ENCODE measurements at places on chromosomes 5 and 9. TPM values are rescaled to one million over a fixed set of nuclear protein-coding genes. Genes with fewer than 3 reads are reported as not detected.
A peak's percentile ranks its signal among the peaks of the same experiment; 100 is the strongest.

The SPEF2 gene
- 10.8 TPM for total RNA-seq

DNA sequence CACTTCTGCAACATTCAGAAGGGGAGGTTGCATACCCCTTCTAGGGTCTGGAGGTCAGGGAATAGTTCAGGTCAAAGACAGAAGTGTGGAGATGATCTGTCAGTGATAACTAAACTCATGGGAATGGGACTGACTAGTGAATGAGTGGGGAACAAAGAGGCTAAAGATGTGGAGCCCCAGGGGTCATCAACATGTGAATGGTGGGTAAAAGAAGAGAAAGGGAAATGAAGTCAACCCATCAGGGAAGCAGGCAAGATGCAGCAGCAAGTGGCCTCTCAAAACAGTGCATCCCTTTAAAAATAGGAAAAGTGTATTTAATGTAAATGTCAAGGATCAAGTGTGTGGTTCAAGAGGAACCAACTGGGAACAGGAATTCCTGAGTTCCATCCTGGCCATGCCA is 69.9 kb downstream of the PLPPR1 start:
- no peaks in the 10 kb centered on the region for H3K4me1 ChIP-seq
- H3K27ac ChIP-seq: no peak overlapping the region
- no peak for DNase-seq
- no peaks in the 10 kb centered on the region for H3K27me3 ChIP-seq

- no peak overlapping the region for H3K4me3 ChIP-seq
- H3K4me1 ChIP-seq: no peaks in the 10 kb centered on the region
- DNase-seq: no peak
These were observed 287.2 kb downstream of the CAAP1 start for GRCh38 chr9:26605367-26605766.

- DNase-seq: no peak
- peaks cover 18% of the 10 kb centered on the region for H3K4me1 ChIP-seq
- H3K36me3 ChIP-seq: peaks cover 11% of the 10 kb centered on the region
- peak overlapping the region; percentile 96 for H3K27ac ChIP-seq
These were observed 802 bp downstream of the CCDC107 start for GRCh38 chr9:35658968-35659220.

DNA sequence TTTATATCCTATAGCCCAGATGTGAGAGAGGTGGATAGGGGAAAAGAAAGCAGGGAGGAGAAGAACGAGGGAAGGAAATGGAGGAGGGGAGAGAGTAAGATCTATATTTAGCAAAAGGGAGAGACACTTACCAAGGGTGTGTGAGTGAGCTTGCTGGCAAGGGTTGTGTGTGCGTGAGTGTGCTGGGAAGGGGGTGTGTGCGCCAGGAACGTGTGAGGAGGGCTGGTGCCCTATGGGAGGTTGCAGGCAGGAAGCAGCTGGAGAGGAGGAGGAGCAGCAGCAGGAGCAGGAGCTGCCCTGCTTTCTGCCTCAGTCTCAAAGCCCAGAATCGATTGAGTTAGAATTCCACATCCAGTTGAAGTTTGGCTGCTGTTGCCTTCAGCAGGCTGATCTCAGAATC is 148.3 kb upstream of the RUSC2 start:
- H3K27ac ChIP-seq: no peak overlapping the region
- no peak overlapping the region for H3K4me3 ChIP-seq
- H3K4me1 ChIP-seq: peaks cover 24% of the 10 kb centered on the region
- no peaks in the 10 kb centered on the region for H3K36me3 ChIP-seq
- no peaks in the 10 kb centered on the region for H3K27me3 ChIP-seq

- no peaks in the 10 kb centered on the region for H3K27me3 ChIP-seq
- DNase-seq: no peak
- no peak overlapping the region for H3K27ac ChIP-seq
- no peak overlapping the region for H3K4me3 ChIP-seq
- H3K36me3 ChIP-seq: no peaks in the 10 kb centered on the region
These were observed 173.3 kb downstream of the PALM2AKAP2 start for GRCh38 chr9:109953300-109953699.

DNA sequence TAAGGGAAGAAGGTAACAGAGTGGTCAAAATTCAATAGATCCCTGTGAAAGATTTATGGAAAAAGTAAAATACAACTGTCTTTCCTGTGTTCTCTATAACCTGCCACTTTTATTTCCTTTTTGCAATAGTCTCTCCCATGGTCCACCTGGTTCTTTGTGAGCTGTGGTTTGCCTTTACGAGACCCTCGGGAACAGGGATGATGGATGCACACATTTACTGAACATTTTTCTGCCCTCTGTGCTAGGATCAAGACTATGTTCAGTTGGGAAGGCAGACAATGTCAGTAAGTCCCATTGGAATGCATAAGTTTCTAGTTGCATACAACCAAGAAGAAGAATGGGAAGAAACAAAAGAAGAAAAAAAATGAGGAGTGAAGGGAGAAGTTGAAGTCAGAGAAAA is 281.2 kb downstream of the TRPM3 start:
- H3K27ac ChIP-seq: no peak overlapping the region
- no peaks in the 10 kb centered on the region for H3K27me3 ChIP-seq
- no peak for DNase-seq
- no peaks in the 10 kb centered on the region for H3K36me3 ChIP-seq
- H3K4me3 ChIP-seq: no peak overlapping the region

- H3K27me3 ChIP-seq: no peaks in the 10 kb centered on the region
- no peak overlapping the region for H3K27ac ChIP-seq
- H3K4me3 ChIP-seq: no peak overlapping the region
- no peaks in the 10 kb centered on the region for H3K4me1 ChIP-seq
- no peak for DNase-seq
These were observed 227.2 kb downstream of the RAB3C start for GRCh38 chr5:58810086-58810485.

The EXOSC3 gene
- total RNA-seq: 77.8 TPM

GRCh38 chr5:119270121-119270565 is 85.7 kb upstream of the TNFAIP8 start:
- H3K4me3 ChIP-seq: peak overlapping the region; percentile 90
- no peaks in the 10 kb centered on the region for H3K27me3 ChIP-seq
- H3K4me1 ChIP-seq: peaks cover 53% of the 10 kb centered on the region
- H3K36me3 ChIP-seq: no peaks in the 10 kb centered on the region

GRCh38 chr5:168162464-168162863 is 129.0 kb upstream of the WWC1 start:
- DNase-seq: no peak
- H3K27ac ChIP-seq: no peak overlapping the region

The CDH10 gene
- 0.74 TPM for total RNA-seq

DNA sequence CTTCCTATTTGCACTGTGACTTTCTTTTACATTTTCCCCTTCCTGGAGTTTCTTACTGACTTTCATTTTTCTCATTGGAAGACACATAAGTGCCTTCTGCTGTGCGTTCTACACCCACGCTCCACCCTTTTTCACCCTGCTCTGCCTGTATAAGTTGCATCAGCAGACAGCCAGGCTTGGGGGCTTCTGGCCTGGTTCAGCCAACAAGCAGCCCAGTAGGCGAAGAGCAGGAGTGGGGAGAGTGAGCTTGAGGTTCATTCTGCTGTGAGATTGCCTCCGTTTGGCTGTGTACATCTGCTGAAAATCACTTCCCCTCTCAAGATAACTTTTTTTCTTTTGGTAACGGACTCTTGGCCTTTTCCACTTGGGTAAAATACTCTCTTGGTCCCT is 38.4 kb downstream of the RASGRF2 start:
- no peak for DNase-seq
- H3K36me3 ChIP-seq: no peaks in the 10 kb centered on the region
- no peaks in the 10 kb centered on the region for H3K4me1 ChIP-seq

The C9orf50 gene
- not detected for total RNA-seq

GRCh38 chr5:132226516-132227234 is 978 bp downstream of the P4HA2 start:
- peak; percentile 84 for DNase-seq
- H3K27ac ChIP-seq: peak overlapping the region; percentile 98
- H3K27me3 ChIP-seq: no peaks in the 10 kb centered on the region
- H3K4me1 ChIP-seq: peaks cover 61% of the 10 kb centered on the region
- H3K36me3 ChIP-seq: no peaks in the 10 kb centered on the region

The HACD4 gene
- 3.2 TPM for total RNA-seq

- no peaks in the 10 kb centered on the region for H3K27me3 ChIP-seq
- H3K27ac ChIP-seq: no peak overlapping the region
- no peak for DNase-seq
- no peaks in the 10 kb centered on the region for H3K4me1 ChIP-seq
These were observed 67.5 kb upstream of the ACTBL2 start for GRCh38 chr5:57550132-57550531.

The TAF11L5 gene
- not detected for total RNA-seq

The GDA gene
- not detected for total RNA-seq

GRCh38 chr5:178339272-178339671 is 106.7 kb upstream of the PHYKPL start:
- H3K36me3 ChIP-seq: no peaks in the 10 kb centered on the region
- no peaks in the 10 kb centered on the region for H3K27me3 ChIP-seq
- peaks cover 7% of the 10 kb centered on the region for H3K4me1 ChIP-seq
- no peak for DNase-seq
- no peak overlapping the region for H3K4me3 ChIP-seq

- H3K27ac ChIP-seq: no peak overlapping the region
- no peaks in the 10 kb centered on the region for H3K4me1 ChIP-seq
- H3K36me3 ChIP-seq: no peaks in the 10 kb centered on the region
- H3K4me3 ChIP-seq: no peak overlapping the region
- DNase-seq: no peak
These were observed 241.4 kb downstream of the HINT1 start for GRCh38 chr5:130923543-130924124.

- peaks cover 42% of the 10 kb centered on the region for H3K4me1 ChIP-seq
- no peaks in the 10 kb centered on the region for H3K36me3 ChIP-seq
- H3K4me3 ChIP-seq: peak overlapping the region; percentile 74
- H3K27me3 ChIP-seq: no peaks in the 10 kb centered on the region
These were observed 909 bp downstream of the NDFIP1 start for GRCh38 chr5:142109331-142110045.

DNA sequence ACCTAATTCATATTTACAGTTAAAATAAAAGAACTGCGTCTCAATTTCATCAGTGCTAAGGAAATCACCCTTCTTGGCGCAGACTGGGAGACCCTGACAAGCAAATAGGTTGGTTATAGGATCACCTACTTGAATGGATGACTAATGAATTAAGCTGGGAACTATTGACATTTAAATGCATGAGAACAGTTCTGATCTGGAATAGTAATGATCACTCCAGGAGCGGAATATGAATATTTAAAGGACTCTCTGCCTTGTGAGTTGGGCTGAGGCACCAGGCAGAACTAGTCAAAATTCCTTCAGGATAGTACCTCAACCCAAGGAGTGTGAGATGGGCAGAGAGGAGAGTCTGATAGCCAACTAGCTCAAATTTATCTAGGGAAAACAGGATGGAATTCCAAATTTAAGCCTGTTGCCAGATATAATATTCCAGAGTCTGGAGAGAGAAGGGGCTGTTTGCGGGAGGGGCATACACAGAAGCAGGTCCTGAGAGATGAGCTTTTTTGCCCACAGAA is 364.4 kb downstream of the CSNK1G3 start:
- H3K27me3 ChIP-seq: no peaks in the 10 kb centered on the region
- no peak overlapping the region for H3K27ac ChIP-seq
- no peak overlapping the region for H3K4me3 ChIP-seq
- DNase-seq: no peak

DNA sequence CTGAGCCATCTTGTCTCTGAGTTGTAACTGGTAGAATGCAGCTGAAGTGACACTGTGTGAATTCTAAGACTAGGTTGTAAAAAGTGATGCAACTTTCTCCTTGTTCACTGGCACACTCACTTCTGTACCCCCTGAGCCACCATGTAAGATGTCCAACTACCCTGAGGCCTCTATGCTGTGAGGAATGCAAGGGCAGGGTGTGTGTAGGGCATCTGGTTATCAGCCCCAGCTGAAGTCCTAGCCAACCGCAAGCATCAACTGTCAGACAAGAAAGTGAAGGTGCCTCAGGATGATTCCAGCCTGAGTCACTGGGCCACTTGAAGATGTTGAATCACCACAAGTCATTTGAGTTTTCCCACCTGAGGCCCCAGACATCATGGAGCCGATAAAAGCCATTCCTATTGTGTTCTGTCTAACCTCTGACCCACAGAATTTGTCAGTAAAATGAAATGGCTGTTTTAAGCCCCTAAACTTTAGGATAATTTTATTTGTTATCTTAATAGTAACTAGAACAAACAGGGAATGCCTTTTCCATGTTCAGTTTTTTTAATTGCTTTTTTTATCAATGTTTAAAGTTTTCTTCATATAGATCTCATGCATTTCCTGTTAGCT is 18.7 kb upstream of the RHOBTB3 start:
- peaks cover 13% of the 10 kb centered on the region for H3K4me1 ChIP-seq
- H3K4me3 ChIP-seq: no peak overlapping the region
- H3K36me3 ChIP-seq: no peaks in the 10 kb centered on the region

DNA sequence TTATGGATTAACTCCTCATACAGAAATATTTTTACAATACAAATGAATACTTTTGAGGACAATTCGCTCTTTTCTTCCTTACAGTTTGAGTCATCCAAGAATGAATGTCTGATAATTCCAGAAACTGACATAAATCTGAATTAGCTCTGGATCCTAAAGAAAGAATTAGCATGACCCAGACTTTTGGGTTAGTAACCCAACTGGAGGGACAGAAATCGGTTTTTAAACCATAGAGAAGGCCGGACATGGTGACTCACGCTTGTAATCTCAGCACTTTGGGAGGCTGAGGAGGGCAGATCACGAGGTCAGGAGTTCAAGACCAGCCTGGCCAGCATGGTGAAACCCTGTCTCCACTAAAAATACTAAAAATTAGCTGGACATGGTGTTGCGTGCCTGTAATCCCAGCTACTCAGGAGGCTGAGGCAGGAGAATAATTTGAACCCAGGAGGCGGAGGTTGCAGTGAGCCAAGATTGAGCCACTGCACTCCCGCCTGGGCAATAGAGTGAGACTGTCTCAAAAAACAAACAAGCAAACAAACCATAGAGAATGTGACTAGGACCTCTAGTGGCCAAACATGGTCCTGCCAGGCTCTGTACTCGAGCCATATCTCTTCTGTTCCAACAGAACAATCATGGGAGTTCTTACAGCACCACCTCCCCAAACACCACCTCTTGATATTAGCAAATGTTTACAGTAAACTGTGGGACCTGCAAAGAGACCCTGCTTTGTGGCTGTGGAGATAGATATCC is 44.8 kb downstream of the LURAP1L start:
- no peaks in the 10 kb centered on the region for H3K36me3 ChIP-seq
- H3K4me1 ChIP-seq: peaks cover 40% of the 10 kb centered on the region
- H3K4me3 ChIP-seq: no peak overlapping the region
- DNase-seq: no peak

The ARID3C gene
- not detected for total RNA-seq

Measured in vagina (tissue), 2 donors.